ENCODE measurements at places on chromosomes 6 and 20.

- no peaks in the 10 kb centered on the region for H3K4me1 ChIP-seq
- no peak overlapping the region for H3K27ac ChIP-seq
- DNase-seq, result peak; percentile 75
- no peaks in the 10 kb centered on the region for H3K27me3 ChIP-seq
- no peaks in the 10 kb centered on the region for H3K36me3 ChIP-seq
Measured at GRCh38 chr20:19661717-19662636, 96.1 kb upstream of the RIN2 start.

DNA sequence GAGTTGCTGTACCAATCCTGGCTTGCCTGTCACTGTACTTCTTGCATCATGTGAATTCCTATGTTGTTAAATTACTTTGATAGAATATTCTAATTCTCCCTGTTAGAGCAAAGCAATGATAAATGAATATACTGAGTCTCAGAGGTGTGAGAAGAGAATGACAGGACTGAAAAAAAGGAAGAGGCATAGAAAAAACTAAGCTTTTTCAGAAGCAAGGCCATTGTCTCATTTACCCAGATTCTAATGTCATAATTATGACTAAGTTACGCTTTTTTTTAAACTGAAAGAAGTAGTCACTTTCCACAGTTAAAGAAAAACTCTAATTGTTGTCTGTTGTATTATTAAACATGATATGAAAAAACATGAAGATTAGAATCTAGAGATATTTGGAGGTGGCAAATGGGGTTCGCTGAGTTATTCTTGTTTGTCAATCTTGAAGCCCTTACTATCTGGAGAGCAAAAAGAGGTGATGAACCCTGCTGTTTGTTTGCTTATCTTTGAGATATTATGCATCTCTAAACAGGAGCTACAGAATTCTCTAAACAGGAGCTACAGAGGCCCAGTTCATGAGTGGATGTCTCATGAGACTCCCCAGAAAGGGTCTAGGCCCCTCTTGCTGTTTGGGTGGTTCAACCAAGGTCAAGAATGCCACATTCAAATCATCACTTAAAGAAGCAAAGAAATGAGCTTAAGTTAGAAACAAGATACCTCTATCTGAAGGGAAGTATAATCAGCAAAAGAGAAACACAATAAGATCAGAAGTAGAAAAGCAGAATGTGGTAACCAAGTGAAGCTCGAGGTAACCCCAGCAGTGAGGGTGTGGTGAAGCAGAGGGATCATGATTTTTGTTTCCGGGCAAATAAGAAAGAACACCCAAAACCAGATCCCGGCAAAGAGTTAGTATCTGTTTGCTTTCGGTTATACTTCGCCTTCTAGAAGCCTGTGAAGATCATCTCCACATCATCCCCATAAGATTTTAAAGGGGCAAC is 33.3 kb upstream of the THEMIS start:
- no peaks in the 10 kb centered on the region for H3K36me3 ChIP-seq
- no peaks in the 10 kb centered on the region for H3K4me1 ChIP-seq
- no peak overlapping the region for H3K4me3 ChIP-seq
- DNase-seq, result no peak

DNA sequence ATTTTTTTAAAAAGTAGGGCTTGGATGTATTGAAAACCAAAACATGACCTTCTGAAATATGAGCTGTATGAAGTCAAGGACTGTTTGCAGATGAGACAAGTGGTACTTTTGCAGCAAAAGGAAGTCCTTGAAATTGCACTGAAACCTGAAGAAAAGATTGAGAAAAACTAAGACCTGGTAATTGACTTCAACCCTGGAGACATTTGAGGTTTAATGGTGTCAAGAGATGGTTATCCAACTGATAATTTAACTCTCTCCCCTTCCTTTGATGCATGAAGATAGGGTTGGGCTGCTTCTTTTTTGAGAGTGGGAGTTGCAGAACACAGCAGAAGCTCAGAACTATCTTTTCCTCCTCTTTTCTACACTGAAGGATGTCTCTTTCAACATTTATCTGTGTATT is 180.9 kb upstream of the DTNBP1 start:
- H3K36me3 ChIP-seq, result no peaks in the 10 kb centered on the region
- no peak overlapping the region for H3K4me3 ChIP-seq
- H3K4me1 ChIP-seq, result no peaks in the 10 kb centered on the region
- no peak overlapping the region for H3K27ac ChIP-seq
- no peak for DNase-seq

- no peak for DNase-seq
- no peak overlapping the region for H3K4me3 ChIP-seq
- no peaks in the 10 kb centered on the region for H3K36me3 ChIP-seq
- no peaks in the 10 kb centered on the region for H3K4me1 ChIP-seq
Measured at GRCh38 chr6:130113201-130113710, 94.9 kb downstream of the L3MBTL3 start.

- H3K4me1 ChIP-seq, result no peaks in the 10 kb centered on the region
- no peak overlapping the region for H3K27ac ChIP-seq
- no peak overlapping the region for H3K4me3 ChIP-seq
- H3K27me3 ChIP-seq, result no peaks in the 10 kb centered on the region
- H3K36me3 ChIP-seq, result no peaks in the 10 kb centered on the region
Measured at GRCh38 chr6:14739827-14740226, 506.0 kb upstream of the JARID2 start.

GRCh38 chr6:42710316-42710715 is 12.1 kb downstream of the PRPH2 start:
- no peak for DNase-seq
- H3K4me3 ChIP-seq, result no peak overlapping the region
- no peaks in the 10 kb centered on the region for H3K36me3 ChIP-seq
- H3K27ac ChIP-seq, result no peak overlapping the region

- H3K4me3 ChIP-seq, result no peak overlapping the region
- H3K27me3 ChIP-seq, result no peaks in the 10 kb centered on the region
- H3K4me1 ChIP-seq, result no peaks in the 10 kb centered on the region
- H3K36me3 ChIP-seq, result no peaks in the 10 kb centered on the region
- no peak overlapping the region for H3K27ac ChIP-seq
- no peak for DNase-seq
Measured at GRCh38 chr6:32664827-32665362, 1.6 kb downstream of the HLA-DQB1 start.

- no peaks in the 10 kb centered on the region for H3K27me3 ChIP-seq
- H3K4me1 ChIP-seq, result no peaks in the 10 kb centered on the region
- H3K27ac ChIP-seq, result no peak overlapping the region
- no peak overlapping the region for H3K4me3 ChIP-seq
- H3K36me3 ChIP-seq, result no peaks in the 10 kb centered on the region
- no peak for DNase-seq
Measured at GRCh38 chr6:4413073-4413472, 277.7 kb upstream of the ECI2 start.

DNA sequence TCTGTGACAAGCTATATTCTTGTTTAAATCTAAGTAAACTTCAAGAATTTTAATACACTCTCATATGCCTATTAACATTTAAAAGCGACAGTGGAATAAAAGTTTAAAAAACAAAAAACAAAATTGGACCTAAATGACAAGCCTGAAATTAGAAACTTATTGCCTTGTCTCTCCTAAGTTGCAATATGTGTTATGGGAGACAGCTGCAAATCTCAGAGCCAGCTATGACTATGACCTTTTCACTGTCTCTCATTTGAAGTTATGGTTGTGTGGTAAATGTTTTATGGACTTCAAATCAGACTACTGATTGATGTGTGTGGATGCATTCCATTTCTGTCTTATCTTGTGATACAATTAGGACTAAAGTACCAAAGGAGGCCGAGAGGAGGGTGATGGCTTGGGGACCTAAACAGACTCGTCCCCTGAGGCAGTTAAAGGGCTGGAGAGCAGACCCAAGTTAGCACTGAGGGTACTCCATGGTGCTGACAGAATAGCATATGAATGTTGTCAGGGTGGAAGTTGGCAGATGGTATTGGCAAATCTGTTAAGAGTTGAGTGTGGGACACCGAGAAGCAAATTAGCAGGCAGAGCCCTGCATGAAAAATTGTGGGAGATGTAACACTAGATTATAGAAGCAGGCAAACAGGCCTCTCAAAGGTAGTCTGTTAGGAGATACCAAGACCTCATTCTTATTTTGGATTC is 930.1 kb upstream of the MAN1A1 start:
- H3K36me3 ChIP-seq, result no peaks in the 10 kb centered on the region
- no peak overlapping the region for H3K27ac ChIP-seq
- no peaks in the 10 kb centered on the region for H3K27me3 ChIP-seq
- H3K4me3 ChIP-seq, result no peak overlapping the region
- no peak for DNase-seq

DNA sequence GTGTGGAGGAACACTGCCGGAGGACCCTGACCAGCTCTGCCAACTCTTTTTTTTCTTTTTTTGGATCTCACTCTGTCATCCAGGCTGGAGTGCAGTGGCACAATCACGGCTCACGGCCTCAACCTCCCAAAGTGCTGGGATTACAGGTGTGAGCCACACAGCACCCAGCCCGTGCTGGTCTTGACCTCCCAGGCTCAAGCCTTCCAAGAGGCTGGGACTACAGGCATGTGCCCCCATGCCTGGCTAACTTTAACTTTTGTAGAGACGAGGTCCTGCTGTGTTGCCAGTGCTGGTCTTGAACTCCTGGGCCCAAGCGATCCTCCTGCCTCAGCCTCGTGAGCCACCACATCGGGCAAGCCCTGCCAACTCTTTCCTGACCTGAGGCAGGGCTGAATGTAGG is 11.2 kb downstream of the GCNT2 start:
- no peaks in the 10 kb centered on the region for H3K36me3 ChIP-seq
- H3K27me3 ChIP-seq, result no peaks in the 10 kb centered on the region
- no peak overlapping the region for H3K4me3 ChIP-seq
- DNase-seq, result no peak
- no peak overlapping the region for H3K27ac ChIP-seq

DNA sequence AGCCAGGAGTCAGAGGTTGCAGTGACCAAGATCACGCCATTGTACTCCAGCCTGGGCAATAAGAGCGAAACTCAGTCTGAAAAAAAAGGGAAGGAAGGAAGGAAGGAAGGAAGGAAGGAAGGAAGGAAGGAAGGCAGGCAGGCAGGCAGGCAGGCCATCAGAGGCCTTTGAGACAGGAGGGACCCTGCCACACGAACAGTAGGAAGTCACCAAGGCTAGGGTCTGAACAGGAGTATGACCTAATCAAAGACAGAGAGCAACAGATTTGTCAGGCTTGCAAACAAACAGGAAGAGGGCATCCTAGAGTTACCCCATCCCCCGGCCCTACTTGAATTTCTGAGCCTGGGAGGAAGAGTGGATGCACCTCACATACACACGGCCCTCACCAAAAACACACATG is 67.1 kb downstream of the FGD2 start:
- no peak overlapping the region for H3K4me3 ChIP-seq
- H3K27ac ChIP-seq, result no peak overlapping the region
- H3K36me3 ChIP-seq, result no peaks in the 10 kb centered on the region
- no peak for DNase-seq
- H3K27me3 ChIP-seq, result no peaks in the 10 kb centered on the region

DNA sequence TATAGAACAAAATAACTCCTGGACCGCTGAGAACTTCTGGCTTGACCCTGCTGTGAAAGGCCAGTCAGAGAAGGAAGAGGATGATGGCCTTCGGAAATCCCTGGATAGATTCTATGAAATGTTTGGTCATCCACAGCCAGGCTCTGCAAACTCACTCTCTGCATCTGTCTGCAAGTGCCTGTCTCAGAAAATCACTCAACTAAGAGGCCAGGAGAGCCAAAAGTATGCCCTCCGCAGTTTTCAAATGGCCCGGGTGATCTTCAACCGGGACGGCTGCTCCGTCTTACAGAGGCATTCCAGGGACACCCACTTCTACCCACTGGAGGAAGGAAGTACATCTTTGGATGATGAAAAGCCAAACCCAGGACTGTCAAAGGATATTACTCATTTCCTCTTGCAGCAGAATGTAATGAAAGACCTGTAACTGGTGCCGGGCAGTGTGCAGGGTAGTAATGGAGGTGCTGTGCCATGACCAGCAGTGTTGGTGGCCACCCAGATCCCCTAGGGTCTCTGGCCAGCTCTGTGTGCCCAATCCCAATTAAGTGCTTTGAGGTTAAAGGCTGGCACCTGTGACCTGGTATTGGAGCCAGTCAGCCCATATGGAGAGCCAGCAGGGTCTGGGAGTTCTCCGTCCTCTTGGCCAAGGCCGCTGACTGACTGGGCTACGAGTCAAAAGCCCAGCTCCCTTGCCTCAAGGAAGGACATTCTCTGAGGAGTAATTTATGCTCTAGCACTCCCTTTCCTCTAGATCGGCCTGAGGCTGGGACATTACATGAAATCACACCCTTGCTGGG is 87.1 kb downstream of the TRMT6 start:
- DNase-seq, result peak; percentile 59
- H3K27ac ChIP-seq, result peak overlapping the region; percentile 18
- no peaks in the 10 kb centered on the region for H3K36me3 ChIP-seq
- H3K4me1 ChIP-seq, result peaks cover 25% of the 10 kb centered on the region
- H3K4me3 ChIP-seq, result no peak overlapping the region

DNA sequence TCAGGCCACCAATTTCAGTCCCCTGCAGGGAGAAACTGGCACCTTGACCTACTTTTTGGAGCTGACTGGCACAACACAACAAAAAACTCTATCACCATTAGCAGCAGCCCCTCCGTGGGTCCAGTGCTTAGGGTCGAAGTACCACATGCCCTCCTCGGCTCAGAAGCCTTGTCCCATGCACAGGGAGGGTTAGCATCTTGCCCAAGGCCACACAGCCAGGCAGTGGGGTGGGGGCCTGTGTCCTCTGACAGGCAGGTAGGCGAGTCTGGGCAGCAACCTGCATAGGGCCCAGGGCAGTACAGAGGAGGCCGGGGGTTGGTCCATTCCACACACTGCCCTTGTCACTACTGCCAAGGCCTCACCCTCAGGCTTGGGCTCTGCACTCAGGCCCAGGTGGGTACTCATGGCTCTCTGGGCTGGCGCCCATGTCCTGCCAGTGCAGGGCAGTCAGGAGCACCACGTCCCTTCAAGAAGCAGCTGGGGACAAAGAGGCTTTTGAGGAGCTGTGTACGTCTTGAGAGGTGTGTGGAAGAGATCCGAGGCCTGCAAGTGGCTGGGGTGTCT is 53.6 kb downstream of the PYGB start:
- no peaks in the 10 kb centered on the region for H3K27me3 ChIP-seq
- no peak overlapping the region for H3K27ac ChIP-seq
- no peaks in the 10 kb centered on the region for H3K36me3 ChIP-seq
- peaks cover 10% of the 10 kb centered on the region for H3K4me1 ChIP-seq

DNA sequence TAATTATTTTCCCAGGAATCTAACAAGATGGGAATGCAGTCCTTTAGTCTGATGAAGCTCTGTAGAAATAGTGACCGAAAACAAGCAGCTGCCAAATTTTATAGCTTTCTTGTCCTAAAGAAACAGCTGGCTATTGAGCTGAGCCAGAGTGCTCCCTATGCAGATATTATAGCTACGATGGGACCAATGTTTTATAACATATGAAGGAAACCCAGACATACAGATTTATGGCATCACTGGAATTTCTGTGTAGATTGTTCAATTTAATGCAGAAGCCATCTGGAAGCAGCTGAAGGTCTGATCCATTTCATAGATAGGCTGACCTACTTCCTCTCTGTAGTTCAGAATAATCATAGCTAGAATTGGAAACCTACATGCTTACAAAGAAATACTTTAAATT is 11.8 kb upstream of the SNPH start:
- H3K27ac ChIP-seq, result no peak overlapping the region
- H3K36me3 ChIP-seq, result no peaks in the 10 kb centered on the region
- H3K27me3 ChIP-seq, result no peaks in the 10 kb centered on the region
- no peaks in the 10 kb centered on the region for H3K4me1 ChIP-seq
- no peak overlapping the region for H3K4me3 ChIP-seq
- DNase-seq, result no peak

Data from pancreas (tissue), 10 donors.